ENCODE measurements at places on chromosomes 5 and 9. TPM values are rescaled to one million over a fixed set of nuclear protein-coding genes. Genes with fewer than 3 reads are reported as not detected.

DNA sequence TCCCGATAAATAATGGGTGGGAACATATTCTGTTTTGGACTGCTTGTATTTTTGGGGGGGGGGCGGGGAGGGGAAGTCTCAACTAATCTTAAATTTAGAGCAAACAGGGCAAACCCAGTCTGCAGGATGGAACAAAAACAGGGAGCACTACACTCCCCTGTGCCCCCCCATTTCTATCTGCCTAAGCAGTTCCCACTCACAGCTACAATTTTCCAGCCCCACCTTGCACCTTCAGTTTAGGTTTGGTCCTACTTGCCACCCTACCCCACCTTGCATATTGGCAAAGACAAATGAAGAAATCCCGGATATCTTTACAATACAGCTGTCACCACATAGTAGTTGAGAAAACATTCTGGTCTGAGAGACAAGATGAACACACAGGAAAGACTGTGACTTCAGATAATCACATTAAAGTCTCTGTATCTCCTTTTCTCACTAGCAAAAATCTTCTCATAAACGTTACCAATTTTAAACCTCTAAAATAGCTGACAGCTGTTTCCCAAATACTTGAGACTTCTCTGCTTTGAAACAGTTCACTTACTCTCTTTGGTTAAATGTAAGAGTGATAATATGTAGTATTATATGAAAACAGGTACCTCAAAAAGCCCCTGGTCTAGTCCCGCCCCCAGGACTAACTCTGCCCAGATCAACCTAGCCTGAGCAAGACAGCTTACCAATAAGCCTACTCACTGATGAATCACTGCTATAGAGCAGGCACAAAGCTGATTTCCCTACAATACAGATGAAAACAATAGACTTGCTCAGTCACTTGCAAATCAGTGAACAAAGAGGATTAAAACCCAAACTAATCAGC is 5.2 kb upstream of the RAPGEF6 start:
- no peak for DNase-seq

GRCh38 chr5:117110548-117110947 is 535.9 kb upstream of the SEMA6A start:
- DNase-seq: no peak

GRCh38 chr5:134577022-134577795 is 51.7 kb downstream of the JADE2 start:
- DNase-seq: no peak

GRCh38 chr5:14054965-14055963 is 87.9 kb upstream of the TRIO start:
- no peak for DNase-seq

Gene FGFR4
- not detected for total RNA-seq

All from omental fat pad (tissue), 4 donors.